ENCODE measurements at places on chromosomes 13 and 19.
A peak's percentile ranks its signal among the peaks of the same experiment; 100 is the strongest.

GRCh38 chr19:8367327-8368001, 3.5 kb downstream of the ANGPTL4 start:
- DNase-seq = peak; percentile 92

DNA sequence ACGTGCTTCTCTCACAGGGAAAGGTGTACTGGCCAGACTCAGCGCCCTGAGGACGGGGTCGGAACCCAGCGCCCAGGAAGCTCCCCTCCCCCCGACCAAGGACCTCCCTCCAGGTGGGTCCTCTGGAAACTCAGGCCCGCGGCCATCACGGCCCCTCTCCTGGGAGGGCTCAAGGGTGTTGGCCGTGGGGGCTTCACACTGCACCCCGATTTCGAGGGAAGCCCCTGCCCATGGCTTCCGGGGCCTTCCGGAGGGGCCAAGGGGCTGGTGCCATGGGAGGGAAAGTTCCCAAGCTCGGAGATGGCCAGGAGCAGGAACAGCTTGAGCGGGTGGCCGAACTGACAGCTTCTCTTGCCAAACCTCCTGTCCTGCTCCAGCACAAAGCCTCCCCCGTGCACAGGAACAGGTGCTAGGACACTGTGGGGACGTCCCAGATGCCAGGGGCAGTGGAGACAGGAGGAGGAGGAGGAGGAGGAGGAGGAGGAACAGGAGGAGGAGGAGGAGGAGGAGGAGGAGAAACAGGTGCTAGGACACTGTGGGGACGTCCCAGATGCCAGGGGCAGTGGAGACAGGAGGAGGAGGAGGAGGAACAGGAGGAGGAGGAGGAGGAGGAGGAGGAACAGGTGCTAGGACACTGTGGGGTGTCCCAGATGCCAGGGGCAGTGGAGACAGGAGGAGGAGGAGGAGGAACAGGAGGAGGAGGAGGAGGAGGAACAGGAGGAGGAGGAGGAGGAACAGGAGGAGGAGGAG, 10.0 kb downstream of the SBNO2 start:
- DNase-seq = no peak

- no peak for DNase-seq
Measured at GRCh38 chr19:48396016-48396823, 2.8 kb downstream of the GRIN2D start.

DNA sequence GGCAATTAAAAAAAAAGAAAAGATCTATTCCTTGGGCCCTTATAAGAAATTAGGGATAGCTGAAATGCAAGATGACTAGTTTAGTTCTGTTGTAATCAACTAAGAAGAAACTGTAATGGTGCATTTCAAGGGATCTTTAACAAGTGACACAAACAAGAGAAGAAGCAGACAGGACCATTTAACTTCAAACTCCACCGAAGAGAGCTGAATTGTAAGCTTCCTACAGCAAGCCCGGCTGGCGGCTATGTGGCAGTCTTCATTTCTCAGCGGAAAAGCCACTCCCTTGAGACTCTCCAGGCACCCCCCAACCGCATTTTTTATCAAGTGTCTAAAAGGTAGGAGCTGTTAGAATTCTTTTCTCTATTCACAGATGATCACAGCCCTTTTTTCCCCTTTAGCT, 305.2 kb upstream of the ZNF507 start:
- DNase-seq = no peak

DNA sequence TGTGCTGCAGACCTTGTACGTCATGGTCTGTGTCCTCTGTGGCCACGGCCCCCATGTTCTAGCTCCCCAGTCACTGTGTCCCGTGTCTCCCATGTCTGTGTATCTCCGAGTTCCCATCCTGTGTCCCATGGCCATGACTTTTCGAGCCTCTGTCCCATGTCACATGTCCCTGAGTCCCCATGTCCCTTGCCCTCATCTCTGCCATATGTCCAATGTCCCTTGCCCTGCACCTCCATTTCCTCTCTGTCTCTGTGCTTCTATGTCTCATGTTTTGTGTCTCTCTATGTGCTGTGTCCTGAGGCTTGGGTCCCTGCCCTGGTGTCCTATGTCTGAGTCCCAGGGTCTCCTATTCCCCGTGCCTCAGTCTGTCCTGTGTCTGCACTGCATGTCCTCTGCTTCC, 2.0 kb downstream of the ATP4A start:
- DNase-seq = no peak

GRCh38 chr13:42984691-42985090, 7.3 kb downstream of the EPSTI1 start:
- no peak for DNase-seq

DNA sequence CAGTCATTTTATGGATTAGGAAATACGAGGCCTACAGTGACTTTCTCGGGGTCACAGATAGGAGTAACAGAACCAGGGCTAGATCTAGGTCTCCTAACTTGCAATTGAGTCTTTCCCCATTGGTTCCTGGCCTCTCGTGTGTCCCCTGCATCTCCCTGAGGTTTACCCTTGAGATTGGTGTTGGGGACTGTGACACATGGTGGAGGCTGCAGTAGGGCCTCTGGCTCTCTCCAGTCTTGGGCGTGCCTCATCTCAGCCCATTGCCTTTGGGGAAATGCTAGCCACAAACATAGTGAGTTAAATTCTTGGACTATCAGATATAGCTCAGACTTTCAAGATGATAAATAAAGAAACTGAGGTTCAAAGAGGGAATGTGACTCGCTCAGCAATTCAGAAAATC, 212.1 kb downstream of the KCNRG start:
- no peak for DNase-seq

DNA sequence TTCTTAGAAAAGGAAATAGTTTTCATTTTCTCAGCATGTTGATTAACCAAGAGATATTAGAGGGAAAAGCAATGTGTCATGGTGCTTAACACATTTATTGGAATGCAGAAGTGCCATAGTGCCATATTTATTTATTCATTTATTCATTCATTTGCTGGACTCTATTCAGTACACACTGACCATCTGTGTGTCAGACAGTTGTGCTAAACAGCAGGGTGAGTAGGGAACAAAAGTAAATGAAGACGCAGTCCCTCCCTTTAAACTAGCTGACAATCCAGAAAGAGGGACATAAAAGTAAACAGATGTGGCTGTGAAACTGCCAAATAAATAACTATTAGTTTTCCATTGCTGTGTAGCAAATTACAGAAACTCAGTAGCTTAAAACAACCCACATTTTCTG, 323.7 kb downstream of the MTUS2 start:
- DNase-seq = no peak

- no peak for DNase-seq
Measured at GRCh38 chr13:46644816-46645215, 91.8 kb downstream of the LRCH1 start.

GRCh38 chr19:8321067-8321985, at the start of the genes NDUFA7 and RPS28:
TSS of gene NDUFA7 (minus strand) at chr19:8321375. CDS start at chr19:8321358, 17 bp downstream.
TSS of gene RPS28 (plus strand) at chr19:8321496. CDS start at chr19:8321531, 35 bp downstream.
- DNase-seq = peak; percentile 92

- DNase-seq = no peak
Measured at GRCh38 chr13:49527123-49527522, 31.4 kb downstream of the PHF11 start.

GRCh38 chr19:6925801-6926751, 38.7 kb downstream of the ADGRE1 start:
- no peak for DNase-seq

DNA sequence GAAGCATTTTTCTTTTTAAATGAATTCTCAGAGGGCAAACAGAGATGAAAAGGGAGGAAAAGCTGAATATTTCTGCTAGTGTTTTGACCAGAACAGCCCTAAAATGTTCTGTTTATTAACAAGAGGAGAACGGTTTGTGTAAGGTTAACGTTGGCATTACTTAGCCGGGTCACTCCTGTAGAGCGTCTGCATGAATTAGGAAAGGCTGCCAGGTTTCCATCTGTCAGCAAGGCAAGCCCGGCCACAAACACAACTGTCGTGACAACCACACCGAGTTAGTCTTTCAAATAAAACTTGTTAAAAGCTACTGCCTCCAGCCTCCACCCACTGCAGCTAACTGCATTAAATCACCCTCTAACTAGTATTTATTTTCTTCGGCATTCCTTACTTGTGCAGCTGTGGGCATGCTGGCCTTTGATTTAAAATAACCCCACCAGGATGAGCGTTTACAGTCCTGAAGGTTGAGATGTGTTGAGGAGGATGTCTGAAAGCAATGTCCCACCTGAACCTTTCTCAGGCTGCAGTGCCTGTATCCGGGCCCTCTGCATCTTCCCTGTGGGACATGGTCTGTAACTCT, 527.9 kb downstream of the FGF9 start:
- DNase-seq = no peak

DNA sequence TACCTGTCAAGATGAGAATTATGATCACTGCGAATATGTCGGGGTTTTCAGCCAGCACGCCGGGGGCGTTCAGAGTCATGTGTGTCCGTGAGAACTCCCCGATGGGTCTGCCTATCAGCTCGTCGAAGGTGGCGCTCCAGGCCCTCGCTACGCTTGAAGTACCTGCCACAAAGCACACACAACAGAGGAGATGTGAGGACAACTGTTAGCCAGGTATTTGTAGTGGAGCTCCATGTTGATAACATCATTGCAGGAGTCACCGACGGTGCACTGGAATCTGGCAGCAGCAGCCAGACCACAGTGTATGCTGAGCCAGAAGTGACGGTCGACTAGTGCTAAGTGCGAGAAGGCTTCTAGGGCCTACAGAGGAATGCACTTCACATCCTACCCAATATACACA, 62.7 kb downstream of the SLC7A1 start:
- DNase-seq = no peak

DNA sequence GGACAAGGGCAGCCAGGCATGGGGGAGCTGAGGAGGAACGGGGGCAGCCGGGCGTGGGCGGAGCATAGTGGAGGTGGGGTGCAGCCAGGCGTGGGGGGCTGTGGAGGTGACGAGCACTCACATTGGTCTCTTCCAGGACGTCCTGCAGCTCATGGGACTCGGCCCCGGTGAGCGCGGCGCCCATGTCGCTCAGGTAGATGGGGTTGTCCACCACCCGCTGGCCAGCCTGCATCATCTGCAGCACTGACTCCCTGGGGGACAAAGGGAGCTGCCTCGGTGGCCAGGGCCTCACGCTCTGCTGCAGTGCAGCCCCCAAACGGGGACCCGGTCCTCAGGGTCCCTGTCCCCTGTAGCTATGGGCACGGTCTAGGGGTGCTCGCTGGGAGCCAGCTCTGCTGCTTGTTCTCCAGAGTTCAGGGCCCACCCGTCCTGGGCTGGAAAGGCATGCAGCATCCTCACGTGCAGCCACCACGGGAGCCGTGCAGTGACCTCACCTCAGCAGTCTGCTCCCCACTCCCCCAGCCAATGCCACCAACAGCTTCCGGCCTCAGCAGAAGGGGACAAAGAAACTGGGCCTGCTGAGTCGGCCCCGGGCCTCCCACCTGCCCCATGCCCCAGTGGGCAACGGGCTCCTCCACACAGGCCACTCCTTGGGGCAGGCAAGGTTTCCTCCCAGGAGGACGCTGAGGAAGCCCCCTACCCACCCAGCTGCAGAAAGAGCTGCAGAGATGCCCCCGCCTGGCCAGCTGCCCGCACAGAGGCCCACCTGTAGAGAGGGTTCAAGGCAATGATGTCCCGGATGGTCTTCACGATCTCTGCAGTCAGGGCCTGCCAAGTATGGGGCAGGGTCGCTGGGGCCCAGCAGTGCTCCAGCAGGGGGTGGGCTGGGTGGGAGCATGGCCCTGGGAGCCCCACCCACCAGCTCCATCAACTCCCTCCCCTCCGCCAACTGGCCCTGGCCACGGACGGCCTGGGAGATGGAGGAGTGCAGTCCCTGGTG, 12.1 kb downstream of the LONP1 start:
- DNase-seq = no peak

DNA sequence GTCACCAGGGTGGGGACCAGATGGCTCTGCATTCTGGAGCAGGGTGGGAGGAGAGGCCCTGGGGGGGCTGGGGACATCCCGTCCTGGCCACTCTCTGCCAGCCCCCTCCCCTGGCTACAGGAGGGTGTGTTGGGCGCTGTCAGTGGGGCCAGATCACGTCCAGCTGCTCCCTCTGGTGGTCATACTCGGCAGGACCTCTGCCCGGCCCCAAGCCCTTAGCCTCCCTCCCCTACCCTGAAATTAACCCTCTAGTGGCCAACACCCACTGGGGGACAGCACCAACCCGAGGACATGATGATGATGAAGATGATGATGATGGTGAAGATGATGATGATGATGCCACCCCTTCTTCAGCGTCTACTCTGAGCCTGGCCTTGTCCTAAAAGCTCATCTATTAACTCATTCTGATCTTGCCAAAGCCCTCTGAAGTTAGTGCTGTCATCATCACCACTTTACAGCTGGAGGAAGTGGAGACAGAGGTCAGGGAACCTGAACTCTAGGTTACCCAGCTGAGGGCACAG, 590 bp upstream of the LGI4 start:
- no peak for DNase-seq

DNA sequence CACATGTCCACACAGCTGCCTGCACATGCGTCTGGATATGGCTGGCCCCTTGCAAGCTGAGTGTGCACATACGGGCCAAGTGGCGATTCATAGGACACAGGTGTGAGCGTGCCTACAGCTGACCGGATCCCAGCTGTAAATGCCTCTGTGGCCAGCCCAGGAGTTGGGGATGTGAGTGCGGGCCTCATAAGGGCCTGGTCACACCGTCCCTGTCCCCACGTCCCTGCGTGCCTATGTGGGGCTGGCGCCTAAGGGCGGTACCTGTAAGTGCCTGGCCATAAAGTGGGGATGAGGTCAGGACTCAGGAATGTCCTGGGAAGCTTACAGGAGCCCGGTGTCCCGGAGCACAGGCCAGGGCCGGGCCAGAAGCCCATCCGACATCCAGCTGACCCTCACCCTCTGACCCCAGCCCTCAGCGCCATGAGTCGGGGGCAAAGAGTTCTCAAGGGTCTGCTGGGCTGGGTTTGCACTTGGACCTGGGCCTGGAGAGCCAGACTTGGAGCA, 1.3 kb upstream of the ARHGAP45 start:
- DNase-seq = no peak

GRCh38 chr19:43667126-43667875, 2.7 kb downstream of the PLAUR start:
- no peak for DNase-seq

DNA sequence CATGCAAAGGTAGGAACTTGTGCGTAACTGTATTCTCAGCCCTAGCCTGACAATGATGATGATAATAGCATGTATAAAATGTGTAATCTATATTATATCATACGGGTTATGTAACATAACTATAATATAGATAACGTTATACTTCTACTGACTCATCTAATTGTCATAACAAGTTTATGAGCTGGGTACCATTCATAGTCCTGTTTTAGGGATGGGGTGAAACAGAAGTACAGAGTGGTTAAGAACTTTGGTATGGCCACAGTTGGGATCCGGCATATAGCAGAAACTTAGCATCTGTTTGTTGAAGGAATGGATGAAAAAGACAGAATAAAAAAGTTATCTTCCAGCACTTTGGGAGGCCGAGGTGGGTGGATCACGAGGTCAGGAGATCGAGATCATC, 5.2 kb downstream of the CTU1 start:
- DNase-seq = no peak
